ENCODE measurements at places on chromosomes 1 and 21.

- no peak for DNase-seq
Measured at GRCh38 chr1:203187689-203188264, 1.3 kb upstream of the CHI3L1 start.

- DNase-seq = peak; percentile 74
Measured at GRCh38 chr1:224116131-224116530, 2.2 kb downstream of the FBXO28 start.

GRCh38 chr1:8133190-8133589 is 107.1 kb upstream of the ERRFI1 start:
- no peak for DNase-seq

- no peak for DNase-seq
Measured at GRCh38 chr21:43959231-43960116, 52.6 kb upstream of the TRAPPC10 start.

DNA sequence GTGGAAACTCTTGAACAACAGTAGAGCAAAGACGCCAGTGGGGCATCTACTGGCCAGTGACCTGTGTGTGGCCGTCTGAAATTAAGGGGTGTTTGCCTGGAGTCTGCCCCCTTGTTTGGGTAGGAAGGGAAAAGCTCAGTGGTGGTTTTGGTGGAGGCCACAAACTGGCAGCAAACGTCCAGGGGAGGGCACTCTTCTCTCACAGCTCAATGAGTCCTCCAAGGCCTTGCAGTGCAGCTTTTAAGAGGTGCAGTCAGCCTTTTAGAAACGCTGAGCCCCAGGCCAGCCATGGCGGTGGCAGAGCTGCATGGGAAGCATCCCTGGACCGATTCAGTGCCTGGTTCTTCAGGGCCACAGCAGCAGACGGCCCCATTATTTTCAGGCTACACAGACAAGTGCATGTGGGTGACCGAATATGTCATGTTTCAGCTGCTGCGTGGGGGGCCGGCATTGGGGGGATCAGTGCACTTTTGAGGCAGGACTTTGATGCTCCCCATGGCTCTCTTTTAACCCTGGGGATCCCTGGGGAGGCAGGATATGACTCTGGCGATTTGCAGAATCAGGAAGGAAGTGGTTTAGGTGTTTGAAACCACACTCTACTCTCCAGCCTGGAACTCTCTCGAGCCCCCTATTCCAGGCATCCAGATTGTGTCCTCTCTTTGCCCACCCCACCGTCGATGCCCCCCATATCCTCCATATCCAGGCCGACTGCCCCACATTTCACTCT is 414.0 kb downstream of the PRDM2 start:
- no peak for DNase-seq

- DNase-seq = no peak
Measured at GRCh38 chr1:46723901-46724300, 5.0 kb upstream of the EFCAB14 start.

DNA sequence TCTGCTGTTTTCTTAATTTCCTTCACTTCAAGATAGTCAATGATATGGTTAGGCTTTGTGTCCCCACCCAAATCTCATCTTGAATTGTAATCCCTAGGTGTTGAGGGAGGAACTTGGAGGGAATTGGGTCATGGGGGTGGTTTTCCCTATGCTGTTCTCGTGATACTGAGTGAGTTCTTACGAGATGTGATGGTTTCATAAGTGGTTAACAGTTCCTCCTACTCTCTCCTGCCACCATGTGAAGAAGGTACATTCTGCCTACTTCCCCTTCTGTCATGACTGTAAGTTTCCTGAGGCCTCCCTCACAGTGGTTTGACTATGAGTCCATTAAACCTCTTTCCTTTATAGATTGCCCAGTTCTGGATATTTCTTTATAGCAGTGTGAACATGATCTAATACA is 74.0 kb upstream of the SAMSN1 start:
- DNase-seq = no peak
